ENCODE measurements at places on chromosomes 6 and 20.

DNA sequence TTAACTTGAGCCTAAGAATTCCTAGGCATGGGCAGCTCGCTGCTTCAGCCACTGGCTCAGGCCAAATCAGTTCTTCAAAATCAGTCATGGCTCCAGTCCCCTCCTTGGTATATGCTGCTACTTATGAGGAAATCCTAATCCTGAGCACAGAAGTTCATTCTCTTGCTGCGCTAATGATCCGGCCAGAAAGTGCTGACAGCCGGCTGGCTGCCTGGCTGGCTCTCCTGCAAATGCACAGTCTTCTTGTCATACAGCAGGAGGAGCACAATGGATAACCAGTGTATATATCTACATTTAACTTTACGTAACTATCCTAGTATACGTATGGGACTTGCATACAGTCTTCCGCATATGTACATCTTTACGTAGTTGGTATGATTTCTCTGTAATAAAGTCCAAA, 500.8 kb downstream of the PRKN start:
- no peak for DNase-seq

DNA sequence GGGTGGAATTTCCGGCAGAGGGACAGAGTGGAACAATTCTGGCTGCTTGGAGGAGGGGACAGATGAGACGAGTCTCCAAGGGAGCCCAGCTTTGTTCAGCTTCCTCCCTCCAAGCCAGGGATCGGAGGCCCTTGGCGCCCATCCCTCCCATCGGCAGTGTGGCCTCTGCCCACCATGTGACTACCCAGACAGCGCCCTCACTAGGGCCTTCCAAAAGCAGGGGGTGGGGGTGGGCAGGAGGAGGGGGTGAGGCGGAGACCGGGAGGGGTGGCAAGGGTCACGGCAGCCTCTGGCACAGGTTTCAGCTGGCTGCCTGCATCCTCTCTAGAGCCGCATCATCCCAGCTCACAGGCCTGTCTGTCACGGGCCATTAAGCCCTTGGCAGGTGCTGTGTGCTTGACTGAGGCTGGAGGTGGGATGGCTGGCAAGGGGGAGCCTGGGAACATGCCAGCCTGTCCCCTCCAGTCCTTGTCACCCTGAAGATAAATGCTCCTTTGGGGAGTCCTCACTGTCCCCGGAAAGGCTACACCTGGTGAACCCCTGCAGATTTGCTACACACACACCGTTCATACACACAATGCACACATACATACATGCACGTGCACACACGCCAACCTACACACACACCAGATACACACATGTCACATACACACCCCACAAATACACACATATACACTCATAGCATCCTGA, 6.2 kb upstream of the FGD2 start:
- DNase-seq = no peak

- DNase-seq = no peak
Measured at GRCh38 chr20:10897336-10897735, 223.5 kb upstream of the JAG1 start.

DNA sequence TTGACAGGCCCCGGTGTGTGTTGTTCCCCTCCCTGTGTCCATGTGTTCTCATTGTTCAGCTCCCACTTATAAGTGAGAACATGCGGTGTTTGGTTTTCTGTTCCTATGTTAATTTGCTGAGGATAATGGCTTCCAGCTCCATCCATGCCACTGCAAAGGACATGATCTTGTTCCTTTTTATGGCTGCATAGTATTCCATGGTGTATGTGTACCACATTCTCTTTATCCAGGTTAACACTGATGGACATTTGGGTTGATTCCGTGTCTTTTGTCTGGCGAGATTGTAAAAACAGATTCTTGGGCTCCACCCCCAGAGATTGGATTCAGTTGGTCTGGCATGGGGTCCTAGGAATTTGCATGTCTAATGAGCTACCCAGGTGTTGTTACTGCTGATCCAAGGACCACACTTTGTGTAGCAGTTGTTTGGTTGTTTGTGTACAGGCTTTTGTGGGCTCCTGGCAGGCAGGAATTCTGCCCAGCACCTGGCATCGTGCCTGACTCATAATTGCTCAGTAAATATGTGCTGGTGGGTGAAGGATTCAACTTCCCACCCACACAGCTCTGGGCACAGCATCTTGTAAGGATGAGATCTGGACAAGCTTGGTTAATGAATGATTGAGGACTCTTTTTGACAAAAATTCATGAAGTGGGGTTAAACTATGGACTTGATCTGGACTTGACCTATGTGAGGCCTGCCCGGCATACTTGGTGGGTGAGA, 5.2 kb downstream of the TOX2 start:
- DNase-seq = no peak

DNA sequence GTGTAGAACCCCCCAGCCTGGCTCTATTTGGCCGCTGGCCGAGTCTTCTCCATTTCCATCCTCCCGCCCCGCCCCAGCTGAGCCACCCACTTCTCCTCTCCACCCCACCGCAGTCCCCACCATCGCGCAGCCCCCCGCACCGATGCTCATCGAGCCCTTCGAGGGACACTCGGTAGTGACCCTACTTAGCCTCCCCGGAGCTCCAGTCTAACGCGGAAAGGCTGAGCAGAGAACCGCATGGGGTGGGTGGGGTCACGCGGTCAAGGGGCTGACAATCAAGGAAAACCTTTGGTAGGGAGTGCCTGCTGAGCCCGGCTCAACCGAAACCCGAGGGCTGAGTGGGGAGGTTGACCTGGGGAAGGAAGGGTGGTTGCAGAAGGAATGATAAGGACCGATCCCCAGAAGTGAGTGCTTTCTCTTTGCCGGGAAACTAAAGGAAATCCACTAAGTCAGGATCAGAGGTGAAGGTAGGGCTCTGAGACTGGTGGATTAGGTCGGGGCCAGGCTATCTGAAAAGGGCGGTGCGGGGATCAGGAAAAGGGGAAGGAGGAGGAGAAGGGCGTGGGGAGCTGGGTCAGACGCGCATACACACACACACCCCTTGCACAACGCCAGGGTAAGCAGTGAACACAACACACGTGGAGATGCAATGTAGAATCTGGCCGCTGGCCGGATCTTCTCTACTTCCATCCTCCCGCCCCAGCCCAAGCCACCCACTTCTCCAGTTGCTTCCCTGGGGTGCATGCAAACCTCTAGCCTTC, 49.8 kb downstream of the CPXM1 start:
- no peak for DNase-seq

- peak; percentile 14 for DNase-seq
Measured at GRCh38 chr20:5448449-5449118, 131.8 kb upstream of the PROKR2 start.

GRCh38 chr20:7879883-7880282, 60.4 kb downstream of the HAO1 start:
- no peak for DNase-seq

- DNase-seq = no peak
Measured at GRCh38 chr6:47203266-47203937, 106.3 kb downstream of the TNFRSF21 start.

DNA sequence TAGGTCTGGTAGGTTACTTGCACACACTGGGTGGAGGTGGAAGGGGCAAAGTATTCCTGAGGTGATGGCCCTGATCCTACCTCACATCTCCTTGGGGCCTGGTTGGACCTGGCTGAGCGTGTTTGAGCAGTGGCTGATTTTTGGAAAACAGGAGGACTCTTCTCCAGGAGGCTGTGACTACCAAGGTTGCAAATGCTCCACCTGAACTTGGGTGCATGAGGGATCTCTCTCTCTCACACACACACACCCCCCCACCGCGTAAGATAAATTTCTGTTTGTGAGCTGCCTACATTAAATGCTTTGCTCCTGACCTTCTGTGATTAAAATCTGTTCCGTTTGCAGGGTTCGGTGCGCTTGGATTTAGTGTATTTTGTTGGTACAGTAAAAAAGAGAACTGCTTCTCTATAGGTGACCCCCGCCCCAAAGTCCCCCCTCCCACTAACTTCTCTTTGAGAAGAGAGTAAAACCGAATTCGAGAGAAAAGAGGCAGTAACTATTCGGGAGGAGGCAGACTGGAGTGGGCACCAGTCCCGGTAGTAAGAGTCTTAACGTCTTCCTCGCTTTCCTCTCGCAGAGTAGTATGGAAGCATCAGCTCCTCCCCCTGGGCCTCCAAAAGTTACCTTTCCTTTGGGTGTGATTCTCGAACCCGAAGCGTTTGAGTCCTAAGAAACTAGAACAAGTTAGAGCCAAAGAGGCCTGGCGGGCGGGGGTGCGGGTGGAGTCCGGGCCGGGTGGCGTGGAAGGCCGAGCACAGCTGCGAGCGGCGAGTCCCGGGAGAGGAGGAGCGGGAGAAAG, 585 bp upstream of the DSE start:
- DNase-seq = no peak

DNA sequence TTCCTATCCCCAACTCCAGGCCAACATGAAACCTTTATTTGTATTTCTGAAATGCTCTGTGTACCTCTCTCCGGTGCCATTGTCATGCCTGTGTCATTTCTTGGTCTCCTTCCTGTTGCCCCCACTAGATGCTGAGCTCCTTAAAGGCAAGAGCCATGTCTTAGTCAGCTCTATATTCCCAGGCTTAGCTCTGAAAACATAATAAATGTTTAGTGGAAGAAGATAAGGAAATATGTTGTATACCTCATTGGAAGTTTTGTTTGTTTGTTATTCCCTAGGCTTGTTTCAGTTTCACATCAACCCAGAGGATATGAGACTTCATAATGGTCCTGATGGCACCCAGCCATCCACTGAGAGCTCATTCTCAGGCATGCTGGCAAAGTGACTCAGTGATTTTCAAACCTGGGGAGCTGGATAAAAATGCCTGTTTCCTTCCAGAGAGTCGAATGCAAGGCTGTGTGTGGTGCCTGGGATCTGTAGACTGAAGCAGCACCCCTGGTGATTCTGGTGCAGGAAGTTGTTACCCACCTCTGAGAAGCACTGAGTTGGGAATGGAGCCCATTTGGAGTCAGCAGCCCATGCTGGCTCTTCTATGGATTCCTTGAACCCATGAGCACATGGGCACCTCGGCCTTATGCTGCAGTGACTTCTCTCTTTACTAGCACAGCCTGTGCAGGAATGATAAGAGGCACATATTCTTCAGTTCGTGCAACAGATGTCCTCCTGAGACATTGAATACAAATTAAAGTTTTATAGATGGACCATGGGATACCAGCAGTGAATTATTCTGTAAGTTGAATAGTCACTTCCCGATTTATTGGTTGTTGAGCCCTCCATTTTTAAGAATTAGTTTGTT, 205.2 kb downstream of the FARS2 start:
- DNase-seq = no peak

DNA sequence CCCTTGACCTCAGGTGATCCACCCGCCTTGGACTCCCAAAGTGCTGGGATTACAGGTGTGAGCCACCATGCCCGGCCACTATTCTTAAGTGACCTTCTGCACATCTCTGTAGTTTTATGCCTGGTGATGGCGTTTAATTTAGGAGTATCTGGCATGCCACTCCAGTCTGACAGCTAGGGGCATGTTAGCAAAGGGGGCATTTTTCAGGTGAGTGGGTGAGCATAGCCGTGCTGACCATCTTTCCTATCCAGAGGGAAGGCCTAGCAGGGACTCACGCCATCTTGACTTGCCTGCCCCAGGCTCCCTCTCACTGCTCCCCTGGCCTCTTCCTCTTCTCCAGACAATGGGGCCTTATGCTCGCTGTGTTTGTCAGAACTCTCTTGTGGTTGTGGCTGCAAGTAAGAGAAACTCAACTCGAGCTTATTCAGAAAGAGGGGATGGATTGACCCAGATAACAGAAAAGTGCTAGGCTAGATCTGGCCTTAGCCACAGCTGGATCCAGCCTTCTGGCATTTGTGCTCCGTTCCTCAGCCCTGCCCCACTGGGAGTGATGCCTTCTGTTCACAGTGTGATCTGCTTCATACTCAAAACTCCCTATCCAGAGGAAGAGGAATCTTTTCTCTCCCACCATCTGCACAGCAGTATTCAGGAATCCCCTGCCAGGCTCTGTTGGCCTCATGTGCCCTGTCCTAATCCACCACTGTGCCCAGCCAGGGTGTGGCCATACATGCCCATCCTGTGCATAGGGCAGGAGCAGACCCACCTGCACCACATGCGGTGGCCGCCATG, 174.5 kb upstream of the AKAP12 start:
- no peak for DNase-seq

GRCh38 chr6:159421586-159421985, 252.4 kb downstream of the FNDC1 start:
- DNase-seq = no peak

- no peak for DNase-seq
Measured at GRCh38 chr20:20497242-20497978, 129.5 kb downstream of the INSM1 start.

DNA sequence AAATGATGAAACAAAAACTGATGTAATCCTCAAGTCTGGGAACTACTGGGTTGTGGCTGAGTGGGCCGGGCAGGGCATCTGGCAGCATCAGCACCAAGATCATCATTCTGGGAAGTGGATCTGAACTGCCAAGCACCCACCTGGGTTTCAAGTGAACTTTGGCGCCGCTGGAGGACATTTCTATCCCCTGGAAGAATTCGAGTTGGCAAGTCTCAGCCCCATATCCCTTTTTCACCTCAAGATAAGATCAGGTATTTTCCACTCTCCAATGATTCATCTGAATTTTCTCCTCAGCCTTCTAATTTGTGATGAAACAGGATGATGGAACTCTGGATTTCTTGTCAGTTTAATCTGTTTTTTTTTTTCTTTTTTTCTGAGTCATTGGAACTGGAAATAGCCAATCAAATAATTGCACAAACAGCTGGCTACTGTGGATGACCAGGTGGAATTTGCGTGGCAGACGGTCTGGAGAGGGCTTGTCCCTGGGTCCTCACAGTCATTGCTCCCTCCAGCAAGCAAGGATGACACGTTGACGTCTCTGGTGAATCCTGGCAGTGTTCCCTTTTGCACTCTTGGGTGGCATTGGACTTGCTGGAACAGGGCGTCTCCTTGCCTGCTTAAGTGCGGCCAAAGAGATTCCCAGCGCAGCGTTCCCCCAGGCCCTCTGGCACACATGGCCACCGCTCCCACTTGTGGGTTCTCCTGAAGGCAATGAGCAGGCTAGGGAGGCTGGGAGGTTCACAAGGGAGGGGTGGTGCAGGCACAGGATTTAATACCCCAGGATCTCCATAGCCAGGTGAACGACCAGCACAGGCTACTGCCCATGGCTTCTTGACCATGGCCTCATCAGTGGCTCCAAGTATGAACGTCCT, 80.4 kb downstream of the DHX35 start:
- no peak for DNase-seq

- no peak for DNase-seq
Measured at GRCh38 chr6:168581236-168581635, 140.3 kb downstream of the SMOC2 start.

DNA sequence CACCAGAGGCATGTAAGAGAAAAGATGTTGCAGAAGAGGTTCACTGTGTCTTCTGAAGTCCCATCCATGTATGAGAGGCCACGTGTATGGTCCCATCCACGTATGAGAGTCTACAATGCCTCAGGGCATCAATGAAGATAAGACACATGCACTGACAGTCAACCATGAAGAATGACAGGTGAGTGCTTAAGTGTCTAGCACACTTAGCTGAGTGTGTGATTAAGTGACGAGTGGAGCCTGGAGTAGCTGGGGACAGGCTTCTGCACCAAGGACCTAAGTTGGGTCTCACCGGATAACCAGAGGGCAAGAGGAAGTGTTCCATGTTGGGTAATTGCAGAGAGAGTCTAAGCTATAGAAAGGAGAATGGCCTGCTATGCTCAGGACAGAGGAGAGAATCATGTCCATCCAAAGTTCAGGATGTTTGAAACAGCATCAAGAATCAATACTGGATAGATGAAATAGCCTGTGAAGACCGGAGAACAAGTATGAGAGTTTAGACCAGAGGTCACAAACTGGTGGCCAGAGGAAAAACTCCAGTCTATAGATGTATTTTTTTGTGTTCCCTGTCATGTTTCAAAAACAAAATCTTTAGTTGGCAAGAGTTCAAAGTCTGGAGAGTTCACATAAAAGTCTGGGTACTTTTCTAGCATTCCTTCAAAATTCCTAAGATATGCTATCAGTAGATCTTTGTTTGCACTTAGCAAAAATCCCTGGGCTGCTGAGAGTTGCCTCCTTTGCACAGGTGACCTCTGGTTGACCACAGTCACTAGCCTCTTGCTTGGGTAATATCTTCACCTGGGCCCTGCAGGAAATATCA, 165.8 kb downstream of the KIF16B start:
- no peak for DNase-seq
